ENCODE measurements at places on chromosomes 11 and 22.

DNA sequence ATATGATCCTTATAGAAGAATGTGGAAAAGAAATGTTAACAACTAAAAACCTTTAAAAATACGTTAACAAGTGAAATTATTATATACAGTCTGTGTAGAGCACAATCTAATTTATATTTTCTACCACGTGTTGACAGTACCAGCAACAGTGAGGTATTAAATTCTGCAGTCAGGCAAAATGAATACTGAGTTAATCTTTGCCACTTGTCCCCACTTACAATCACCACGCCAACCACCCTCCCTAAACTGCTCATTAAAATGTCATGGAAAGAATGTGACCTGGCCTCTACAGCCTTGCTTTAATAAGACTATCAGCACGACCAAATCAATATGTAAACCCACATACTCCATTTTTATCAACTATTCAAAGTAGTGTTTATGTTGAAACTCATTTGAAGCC lies 28.5 kb upstream of the EIF3M start:
- DNase-seq, result no peak

DNA sequence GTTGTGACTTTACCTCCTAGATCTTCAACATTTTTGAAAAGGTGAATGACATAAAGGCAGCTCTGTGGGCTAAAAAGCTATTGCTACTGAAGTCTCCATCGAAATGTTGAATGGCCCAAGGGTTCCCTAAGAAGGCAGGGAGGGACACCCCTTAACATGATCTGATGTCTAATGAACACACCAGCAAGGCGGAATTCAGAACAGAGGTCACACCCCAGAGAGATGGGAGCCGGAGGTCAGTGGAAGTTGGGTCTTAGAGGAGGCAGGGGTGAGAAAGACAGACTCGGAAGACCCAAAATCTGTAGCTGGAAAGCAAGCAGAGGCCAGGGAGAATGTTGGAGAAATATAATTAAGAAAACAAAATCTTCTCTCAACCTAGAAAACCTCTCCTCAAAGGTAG lies 79.0 kb downstream of the TRIM29 start:
- DNase-seq, result no peak

DNA sequence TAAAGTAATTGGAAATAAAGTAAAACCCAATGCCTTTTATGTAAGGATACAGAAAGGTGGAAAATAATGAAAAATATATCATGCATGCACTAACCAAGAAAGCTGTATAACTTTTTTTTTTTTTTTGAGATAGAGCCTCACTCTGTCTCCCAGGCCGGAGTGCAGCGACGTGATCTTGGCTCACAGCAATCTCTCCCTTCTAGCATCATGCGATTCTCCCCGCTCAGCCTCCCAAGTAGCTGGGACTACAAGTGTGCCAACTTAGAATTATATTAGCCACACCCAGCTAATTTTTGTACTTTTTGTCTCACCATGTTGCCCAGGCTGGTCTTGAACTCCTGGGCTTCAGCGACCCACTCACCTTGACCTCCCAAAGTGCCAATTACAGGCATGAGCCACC lies 4.5 kb downstream of the GGT5 start:
- DNase-seq, result no peak

DNA sequence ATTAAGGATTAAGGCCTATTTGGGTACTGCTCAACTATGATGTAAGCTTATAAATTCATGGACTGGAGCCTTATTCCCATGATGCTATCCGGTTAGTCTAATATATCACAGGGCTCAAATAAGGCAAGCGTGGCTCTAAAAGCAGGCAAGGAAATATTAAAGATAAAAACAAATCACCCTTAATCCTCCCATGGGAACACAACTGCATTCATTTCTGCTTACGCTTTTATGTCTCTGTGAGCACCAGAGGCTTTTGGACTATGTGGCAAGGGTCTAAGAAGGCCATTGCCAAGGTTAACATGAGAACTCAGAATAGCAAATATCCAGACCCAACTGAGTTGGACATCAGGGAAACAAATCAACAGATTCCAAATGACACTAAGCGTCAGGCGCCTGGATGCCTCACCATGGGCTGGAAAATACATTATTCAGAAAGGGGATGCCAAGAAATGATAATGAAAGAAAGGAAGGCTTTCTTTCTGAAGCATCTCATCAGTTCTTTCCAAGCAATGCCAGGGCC lies 138.1 kb downstream of the SLC1A2 start:
- no peak for DNase-seq

DNA sequence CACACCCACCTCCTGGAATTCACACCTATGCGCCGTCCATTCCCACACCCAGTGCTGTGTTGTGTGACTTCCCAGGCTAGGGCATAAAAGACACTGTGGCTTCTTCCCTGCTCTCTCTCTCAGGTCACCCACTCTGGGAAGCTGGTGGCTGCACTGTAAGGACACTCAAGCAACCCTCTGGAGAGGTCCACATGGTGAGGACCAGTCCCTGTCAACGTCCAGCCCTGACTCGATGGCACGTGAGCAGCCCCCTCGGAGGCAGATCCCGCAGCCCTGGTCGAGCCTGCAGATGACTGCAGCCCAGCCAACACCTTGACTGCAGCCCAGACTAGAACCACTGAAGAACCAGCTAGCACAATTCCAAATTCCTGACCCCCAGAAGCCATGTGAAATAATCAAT lies 16.2 kb downstream of the CBX7 start:
- no peak for DNase-seq

DNA sequence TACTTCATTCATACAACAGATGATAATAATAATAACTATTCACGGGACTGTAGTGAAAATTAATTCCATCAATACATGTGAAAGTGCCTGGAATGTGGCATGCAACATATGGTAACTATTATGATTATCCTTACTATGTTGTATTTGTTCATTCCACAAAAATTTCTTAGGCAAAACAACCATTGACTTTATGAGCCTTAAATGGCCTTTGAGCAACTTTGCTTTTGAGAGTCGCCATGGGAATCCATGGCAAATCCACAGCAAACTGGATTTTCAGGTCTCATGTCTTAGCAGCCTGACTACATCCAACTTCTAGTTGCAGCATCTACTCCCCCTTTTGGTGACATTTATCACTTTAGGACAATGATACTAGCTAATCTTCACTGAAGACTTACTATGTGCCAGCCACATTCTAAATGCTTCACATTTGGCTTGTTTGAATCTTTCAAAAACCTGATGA lies 56.8 kb downstream of the SLC1A2 start:
- no peak for DNase-seq

Measured in stimulated activated CD4-positive, alpha-beta T cell treated with anti-CD3 and anti-CD28 coated beads, Interleukin-4, amount 100 ng/mL, for 1 hour (primary cell).